Left renal cortex interstitium (tissue), 4 donors: ENCODE measurements at places on chromosomes 16 and 17. TPM values are rescaled to one million over a fixed set of nuclear protein-coding genes. Genes with fewer than 3 reads are reported as not detected.

Gene CD300E
- polyA plus RNA-seq = 0.12 TPM

Gene HNF1B
- 100 TPM for polyA plus RNA-seq

Gene ZG16B
- polyA plus RNA-seq = 0.19 TPM

Gene USB1
- 21.7 TPM for polyA plus RNA-seq

Gene RAB26
- 4.6 TPM for polyA plus RNA-seq

Gene SLC13A5
- polyA plus RNA-seq = 0.81 TPM

Gene DOC2B
- polyA plus RNA-seq = 80.3 TPM

Gene PPM1E
- 4.2 TPM for polyA plus RNA-seq

Gene NTN1
- polyA plus RNA-seq = 2.1 TPM
